ENCODE measurements at places on chromosomes 4 and X. TPM values are rescaled to one million over a fixed set of nuclear protein-coding genes. Genes with fewer than 3 reads are reported as not detected.

DNA sequence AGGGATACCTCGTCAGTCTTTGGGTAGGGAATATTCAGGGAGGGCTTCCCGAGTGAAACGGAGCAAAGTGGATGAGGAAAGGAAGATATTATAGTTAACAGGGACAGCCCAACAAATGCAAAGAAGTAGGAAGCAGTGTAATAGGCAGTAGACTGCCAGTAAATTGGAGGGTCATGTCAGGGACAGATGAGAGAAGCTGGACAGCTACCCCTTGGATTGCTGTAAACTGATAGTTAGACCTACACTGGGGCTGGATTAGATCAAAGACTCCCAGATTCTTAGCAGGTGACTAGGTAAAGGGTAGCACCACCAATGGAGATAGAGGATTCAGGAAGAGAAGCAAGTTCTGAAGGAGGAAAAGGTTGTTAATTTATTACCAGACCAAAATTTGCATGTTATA lies 48.0 kb downstream of the NPNT start:
- H3K27ac ChIP-seq: no peak overlapping the region
- no peak for DNase-seq
- H3K4me1 ChIP-seq: no peaks in the 10 kb centered on the region
- H3K27me3 ChIP-seq: no peaks in the 10 kb centered on the region

DMRTC1 gene
- total RNA-seq: not detected

- no peak overlapping the region for H3K27ac ChIP-seq
Observed at GRCh38 chr4:166896254-166896653, 338.0 kb downstream of the SPOCK3 start.

UGT2B15 gene
- total RNA-seq: not detected

P2RY4 gene
- total RNA-seq: 0.17 TPM

GRCh38 chrX:153395613-153396319 lies 5.4 kb downstream of the PNMA6E start:
- H3K4me3 ChIP-seq: no peak overlapping the region
- H3K27me3 ChIP-seq: no peaks in the 10 kb centered on the region
- H3K27ac ChIP-seq: no peak overlapping the region
- no peak for DNase-seq

- no peaks in the 10 kb centered on the region for H3K27me3 ChIP-seq
- H3K4me1 ChIP-seq: no peaks in the 10 kb centered on the region
- H3K36me3 ChIP-seq: no peaks in the 10 kb centered on the region
- no peak overlapping the region for H3K27ac ChIP-seq
- DNase-seq: no peak
Observed at GRCh38 chr4:5340991-5341451, 289.7 kb downstream of the STK32B start.
